ENCODE measurements at places on chromosomes 5 and 9.

- no peak for DNase-seq
Observed at GRCh38 chr9:89680547-89681467, 76.0 kb downstream of the GADD45G start.

GRCh38 chr5:11289208-11289607 is 528.2 kb upstream of the DAP start:
- no peak for DNase-seq

DNA sequence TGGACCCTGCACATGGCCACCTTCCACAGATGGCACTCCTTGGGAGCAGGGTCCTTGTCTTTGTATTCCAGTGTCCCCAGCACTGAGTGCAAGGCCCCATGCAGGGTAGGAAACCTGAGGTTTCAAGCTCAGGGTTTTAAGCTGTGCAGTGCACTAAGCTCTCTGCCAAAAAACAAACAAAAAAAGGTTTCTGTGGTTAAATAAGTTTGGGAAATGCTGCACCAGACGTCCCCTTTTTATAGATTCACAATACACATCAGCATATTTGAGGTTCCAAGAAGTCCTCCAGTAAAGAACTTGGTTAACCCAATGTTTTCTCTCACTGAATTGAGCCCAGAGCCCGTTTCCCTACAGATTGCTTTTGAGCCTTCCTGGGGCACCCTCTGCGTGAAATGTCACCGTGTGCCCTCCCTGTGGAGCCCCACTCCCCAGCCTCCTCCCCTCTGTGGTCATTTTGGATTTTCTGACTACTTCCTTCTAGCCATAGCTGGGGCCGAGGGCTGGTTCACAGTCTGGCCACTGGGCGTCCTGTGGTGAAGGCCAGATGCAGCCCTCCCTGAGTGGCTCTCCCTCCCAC is 17.1 kb downstream of the DELE1 start:
- DNase-seq: no peak

DNA sequence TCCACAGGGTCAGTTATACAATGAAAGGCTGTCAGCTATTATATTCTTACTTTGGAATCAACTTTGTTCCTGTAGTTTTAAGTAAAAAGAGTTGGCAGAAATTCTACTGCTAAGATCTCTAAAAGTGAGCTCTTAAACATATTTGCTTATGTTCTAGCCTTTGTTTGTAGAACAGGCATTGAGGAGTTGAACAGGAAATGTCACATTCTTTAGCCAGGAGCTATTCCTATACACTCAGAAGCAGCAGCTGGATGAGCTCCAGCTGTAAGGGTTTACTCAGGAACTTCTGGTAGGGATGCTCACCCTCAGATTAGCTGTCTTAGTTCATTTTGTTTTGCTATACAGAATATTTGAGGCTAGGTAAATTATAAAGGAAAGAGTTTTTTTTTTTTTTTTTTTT is 22.4 kb upstream of the SPINK14 start:
- no peak for DNase-seq

DNA sequence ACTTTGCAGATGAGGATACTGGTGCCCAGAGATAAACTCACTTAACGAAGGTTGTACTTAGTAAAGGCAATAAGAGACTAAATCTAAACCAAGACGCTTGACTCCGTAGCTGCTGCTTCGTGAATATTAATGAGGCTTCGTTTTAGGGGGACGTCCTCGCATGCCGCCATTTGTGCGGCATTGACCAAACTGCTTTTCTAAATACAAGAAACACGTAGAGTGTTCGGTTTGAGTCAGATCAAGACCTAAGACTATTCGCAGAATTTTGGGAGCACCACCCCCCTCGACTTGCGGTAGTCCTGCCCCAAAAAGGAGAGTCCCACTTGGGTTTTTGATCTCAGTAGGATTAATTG is 1.1 kb downstream of the NPM1 start:
- DNase-seq: no peak

GRCh38 chr5:169242175-169242848 is 58.6 kb downstream of the SLIT3 start:
- no peak for DNase-seq

DNA sequence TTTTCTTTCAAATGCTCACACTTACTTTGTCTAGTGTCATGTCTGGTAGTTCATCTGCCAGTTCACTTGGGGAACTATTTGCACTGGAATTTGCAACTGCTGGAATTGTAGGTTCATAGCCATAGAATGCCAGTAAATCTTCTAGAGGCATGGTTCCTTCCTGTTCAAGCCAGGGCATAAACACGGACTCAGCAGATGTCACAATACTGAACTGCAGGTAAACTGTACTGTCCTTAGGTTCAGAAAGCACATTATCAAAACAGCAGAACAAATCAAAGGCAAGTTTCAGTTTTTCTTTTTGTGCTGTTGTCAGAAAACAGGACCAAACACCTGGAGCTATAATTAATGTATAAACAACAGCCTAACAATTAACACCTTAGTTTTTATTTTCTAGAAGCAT is 13.1 kb downstream of the MIER3 start:
- DNase-seq: no peak

DNA sequence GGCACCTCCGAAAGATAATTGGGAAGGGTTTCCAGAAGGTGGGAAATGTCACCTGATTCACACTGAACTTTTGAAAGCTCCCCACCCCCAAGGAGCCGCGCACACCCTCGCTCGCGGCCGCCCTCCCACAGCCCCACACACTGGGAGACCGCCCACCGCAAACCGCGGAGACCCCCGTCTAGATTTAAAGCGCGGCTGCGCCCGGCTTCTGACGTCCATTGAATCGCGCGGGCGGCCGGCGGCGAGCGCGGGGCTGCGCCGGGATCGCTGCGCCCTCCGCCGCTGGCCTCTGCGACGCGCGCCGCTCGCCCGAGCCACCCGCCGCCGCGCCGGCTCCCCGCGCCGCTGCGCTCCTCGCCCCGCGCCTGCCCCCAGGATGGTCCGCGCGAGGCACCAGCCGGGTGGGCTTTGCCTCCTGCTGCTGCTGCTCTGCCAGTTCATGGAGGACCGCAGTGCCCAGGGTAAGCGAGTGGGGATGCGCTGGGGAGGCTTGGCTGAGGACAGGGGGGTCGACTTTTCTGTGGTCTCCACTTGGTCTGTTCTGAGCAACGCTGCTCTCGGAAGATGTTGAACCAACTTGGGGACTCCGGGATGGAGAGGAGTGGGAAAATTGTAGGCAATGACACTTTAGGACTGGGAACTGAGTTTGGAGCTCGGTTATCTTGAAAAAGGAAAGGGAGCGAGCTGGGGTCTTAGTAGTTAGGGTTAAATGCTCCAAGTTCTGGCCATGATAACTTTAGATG is at the start of gene FST:
Gene FST (plus strand): TSS at position 214 of the 743 bp plus-strand sequence. CDS start 163 bp downstream, at position 377.
- no peak for DNase-seq

DNA sequence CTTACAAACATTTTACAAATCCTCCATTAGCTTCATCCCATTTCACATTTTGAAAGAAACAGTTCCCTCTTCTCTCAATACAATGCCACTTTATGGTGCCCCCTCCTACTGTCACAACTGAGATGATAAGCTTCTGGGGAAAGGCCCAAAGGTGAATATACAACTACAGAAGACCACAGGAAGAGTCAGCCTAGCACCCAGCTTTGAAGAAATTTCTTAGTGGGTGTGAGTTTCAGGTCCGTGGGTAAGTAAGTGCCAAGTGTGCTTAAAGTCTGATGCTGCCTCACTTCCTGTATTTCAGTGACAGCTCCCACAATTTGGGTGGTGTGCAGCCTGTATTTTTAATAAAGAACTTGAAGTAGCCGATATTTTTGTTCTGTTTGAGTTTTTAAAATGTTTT is 68.1 kb downstream of the ARHGEF28 start:
- DNase-seq: no peak

DNA sequence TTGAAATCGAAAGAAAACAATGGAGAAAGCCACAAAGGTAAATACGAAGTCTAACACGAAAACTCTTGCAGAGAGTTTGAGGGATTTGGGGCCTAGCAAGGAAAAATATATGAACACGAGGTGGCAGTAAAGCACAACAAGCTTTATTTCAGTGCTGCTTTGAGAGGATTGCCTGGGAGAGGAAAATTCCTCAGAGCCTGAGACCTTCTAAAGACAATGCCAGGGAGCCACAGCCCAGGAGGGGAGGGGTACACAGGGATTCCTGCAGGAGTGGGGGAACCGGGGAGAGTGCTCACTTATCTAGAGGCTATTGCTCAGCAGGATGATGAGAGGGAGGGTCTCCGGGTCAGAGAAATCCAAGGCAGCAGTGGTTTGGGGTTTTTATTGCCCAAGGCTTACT is 134.9 kb upstream of the ADCY2 start:
- DNase-seq: no peak

DNA sequence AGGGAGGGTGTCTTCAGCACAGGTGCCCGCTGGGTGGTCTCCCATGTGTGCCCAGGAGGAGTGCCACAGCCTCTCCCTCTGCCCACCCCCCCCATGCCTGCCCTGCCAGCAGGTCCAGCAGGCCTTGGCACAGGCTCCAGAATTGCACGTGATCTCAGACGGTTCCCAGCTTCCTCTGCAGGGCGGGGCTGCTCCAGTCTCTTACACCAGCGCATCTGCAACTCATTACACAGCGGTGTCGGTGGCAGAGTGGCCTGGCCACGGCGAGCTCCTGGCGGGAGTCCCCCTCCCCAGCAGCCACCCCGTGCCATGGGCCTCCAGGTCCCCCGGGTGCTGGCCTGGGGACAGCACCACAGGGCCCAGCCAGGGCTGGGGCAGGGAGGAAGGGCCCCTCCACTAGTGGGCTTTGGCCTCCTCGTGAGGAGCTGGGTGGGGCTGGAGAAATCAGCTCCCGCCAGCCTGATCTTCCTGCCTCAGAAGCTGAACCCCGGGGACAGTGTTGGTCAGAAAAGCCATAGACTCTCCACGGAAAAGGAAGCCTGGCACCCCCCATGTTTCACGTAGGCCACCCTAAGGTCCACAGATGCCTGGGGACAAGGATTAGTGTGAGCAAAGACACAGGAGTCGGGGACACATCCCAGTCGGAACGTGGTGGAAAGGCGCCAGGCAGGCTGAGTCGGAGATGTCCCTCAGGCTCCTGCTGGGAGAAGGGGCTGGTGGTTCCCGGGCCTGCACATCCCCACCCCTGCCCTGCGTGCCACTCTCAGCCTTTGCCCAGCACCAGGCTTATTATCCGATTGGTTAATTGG is 40.2 kb downstream of the RXRA start:
- DNase-seq: no peak

DNA sequence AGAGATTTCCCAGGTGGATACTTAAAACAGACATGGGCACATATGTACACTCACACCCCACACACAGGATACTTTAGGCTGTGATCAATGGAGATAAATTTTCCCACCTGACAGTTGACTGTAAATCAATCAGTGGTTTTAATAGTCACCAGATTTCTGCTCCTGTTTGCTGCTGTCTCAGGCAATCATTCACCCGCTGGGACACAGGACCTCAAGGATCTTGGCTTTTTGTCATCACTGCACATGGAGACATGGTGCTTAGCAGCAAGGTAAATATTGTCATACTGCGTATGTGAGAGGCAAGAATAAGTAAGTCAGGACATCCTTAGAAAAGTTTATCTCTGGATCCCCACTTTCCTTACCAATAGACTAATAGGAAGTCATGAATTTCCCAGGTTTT is 60.8 kb upstream of the KLF9 start:
- DNase-seq: no peak

- DNase-seq: no peak
Observed at GRCh38 chr9:8845376-8845775, 1045.8 kb upstream of the DMAC1 start.

DNA sequence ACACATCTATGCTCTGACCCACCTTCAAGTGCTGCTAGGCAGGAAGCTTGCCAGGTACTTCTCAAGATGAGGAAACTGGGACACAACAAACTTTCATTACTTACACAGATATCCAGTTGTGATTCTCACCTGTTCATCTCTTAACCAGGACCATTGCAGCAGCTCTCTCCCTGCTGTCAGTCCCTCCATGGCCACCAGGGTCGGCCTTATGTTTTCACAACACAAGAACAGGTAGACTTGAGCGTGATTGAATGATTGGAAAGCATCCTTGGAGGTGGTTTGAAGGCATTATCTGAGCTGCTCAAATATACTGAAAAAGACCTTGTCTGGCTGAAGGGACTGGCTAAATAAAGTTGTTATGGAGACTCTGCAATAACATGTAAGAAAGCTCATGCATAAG is 94.4 kb downstream of the MTREX start:
- DNase-seq: no peak

- DNase-seq: no peak
Observed at GRCh38 chr5:175589714-175590113, 68.2 kb upstream of the HRH2 start.

GRCh38 chr9:19816769-19817168 is 27.9 kb upstream of the SLC24A2 start:
- DNase-seq: no peak

- DNase-seq: no peak
Observed at GRCh38 chr5:18393565-18394442, 759.5 kb downstream of the TAF11L14 start.

GRCh38 chr5:44663991-44664710 is 144.6 kb upstream of the MRPS30 start:
- no peak for DNase-seq

DNA sequence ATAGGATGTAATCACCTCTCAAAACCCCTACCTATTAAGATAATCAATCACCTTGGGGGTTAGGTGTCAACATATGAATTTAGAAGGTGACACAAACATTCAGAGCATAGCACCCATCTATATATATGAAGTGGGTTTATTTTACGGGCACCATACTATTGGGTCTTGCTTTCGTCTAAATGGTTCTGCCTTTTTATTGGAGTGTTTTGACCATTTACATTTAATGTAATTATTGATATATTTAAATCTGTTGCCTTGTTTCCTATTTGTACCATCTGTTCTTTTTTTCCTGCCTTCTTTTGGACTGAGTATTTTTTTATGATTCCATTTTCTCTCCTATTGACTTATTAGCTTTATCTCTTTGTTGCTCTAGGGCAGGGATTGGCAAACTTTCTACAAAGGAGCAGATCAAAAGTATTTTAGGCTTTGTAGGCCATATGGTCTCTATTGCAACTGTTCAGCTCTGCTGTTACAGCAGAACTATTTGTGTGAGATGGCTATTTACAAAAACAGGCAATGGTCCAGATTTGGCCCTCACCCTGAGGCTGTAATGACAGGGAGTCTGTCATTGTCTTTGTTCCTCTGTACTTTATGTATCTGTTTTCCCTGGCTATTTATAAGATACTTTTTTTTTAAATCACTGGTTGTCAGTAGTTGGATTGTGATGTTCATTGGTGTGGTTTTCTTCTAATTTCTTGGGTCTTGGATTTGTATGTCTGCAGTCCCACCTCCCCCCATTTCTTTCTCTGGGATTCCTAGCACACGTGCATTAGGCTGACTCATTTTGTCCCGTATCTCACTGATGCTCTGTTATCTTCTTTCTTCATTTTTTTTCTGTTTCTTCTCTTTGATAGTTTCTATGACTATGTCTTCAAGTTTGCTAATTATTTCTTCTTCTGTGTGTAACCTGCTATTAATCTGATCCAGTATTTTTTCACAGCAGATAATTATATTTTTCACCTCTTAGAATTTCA is 127.1 kb downstream of the DAB2IP start:
- DNase-seq: no peak

DNA sequence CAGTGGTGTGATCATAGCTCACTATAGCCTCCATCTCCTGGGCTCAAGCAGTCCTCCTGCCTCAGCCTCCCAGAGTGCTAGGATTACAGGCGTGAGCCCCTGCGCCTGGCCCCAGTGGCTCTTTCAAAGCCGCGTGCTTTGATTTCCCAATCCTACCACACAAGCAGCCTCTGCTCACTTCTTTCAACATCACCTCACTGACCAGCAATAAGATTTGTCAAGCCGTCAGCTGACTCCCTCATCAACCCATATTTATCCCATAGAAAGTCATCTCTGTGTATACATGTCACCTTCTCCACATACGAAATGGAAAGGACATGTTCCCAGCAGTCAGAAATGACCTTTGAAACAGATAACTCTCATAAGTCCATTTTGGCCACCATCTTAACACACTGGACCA is 26.0 kb downstream of the SLC31A2 start:
- DNase-seq: no peak

Measured in thymus (tissue), 14 donors.